AG09319 (cell line): ENCODE measurements at places on chromosomes 11 and 22.
A peak's percentile ranks its signal among the peaks of the same experiment; 100 is the strongest.

DNA sequence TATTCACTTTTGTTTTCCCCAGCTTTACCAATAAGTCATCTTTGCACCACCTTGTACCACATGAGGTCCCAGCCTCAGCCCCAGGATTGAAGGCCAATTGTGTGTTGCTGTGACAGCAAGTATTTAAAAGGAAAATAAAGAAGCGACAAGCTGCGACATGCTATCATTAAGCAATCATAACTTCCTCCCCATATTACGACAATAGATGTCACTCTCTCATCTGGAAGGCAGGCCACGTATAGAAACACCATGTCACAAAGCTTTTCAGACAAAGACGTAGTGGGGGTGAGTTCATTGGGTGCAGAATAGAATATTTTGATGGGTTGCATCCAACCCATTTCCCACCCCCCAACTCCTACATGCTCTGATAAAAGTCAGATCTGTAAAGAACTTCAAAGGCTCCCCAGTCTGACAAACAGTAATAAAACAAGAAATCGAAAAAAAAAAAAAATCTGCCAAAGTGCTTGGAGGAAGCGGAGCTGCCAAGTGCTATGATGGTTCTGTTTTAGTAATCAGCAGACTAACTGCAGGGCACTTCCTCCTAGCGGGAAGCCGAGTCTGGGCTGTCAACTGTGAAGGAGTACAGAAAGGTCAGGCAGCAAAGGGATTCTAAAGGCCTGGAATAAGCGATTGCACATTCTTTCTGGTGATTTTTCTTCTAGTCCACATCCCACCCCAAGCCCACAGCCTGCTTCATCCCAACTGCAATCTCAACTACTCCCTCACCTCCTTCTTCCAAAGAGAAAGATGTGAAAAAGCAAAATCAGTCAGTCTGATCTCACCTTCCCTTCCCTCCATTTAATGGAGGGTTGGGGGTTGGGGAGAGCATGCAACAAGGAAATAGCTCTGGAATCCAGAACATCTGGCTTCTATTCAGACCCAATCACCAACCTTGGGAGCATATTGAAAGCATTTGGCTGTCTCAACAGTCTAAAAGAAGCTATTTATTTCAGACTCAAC lies 131.4 kb upstream of the UBASH3B start:
- DNase-seq = peak; percentile 70

DNA sequence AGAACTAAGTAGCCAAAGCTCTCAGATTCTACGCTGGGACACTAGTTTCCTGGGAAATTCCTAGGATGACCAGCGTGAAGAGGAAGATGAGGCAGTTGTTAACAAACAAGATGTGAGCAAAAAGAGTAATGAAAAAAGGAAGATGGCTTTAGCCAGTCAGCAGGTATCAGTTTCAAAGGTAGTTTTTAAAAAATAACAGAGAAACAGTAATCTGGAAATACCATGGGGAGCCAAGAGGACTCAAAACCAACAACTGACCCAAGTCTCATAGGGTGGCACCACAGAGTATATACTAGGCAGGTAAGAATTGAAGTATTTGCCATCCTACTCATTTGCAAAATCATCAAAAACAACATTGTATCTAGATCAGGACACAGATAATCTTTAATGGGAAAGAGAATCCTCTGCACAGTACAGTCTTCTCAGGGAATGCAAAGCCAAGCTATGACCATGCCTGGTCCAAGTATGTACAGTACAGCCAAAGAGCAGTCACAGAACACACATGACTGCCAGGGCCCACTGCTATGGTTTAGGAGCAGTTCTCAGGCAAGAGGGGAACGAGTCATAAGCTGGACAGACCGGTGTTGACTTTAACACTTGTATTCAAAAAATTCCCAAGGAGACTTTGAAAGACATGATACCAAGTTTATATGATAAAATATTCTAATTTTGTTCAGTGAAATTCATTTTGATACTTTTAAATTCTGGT lies 20.6 kb downstream of the MSANTD4 start:
- DNase-seq = no peak

DNA sequence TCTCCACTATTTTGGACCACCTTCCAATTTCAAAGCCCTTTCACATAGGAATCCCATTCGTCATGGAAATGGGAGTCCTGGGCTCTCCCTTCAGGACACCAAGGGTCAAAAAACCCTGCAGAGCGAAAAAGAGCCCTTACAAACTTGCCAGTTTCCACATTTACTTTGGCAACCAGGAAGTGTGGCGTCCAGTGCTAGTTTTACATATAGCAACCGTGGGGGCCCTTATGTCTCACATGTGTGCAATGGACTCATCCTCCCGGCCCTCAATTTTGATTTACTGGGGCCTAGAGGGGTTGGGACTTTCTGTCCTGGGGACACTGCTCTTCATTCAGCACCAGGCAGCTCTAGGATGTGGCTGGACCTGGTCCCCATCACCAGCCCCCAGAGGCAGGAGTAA lies 33.7 kb downstream of the DAGLA start:
- DNase-seq = no peak

- no peak for DNase-seq
These were observed 69.3 kb downstream of the KCNC1 start for GRCh38 chr11:17803754-17804334.

DNA sequence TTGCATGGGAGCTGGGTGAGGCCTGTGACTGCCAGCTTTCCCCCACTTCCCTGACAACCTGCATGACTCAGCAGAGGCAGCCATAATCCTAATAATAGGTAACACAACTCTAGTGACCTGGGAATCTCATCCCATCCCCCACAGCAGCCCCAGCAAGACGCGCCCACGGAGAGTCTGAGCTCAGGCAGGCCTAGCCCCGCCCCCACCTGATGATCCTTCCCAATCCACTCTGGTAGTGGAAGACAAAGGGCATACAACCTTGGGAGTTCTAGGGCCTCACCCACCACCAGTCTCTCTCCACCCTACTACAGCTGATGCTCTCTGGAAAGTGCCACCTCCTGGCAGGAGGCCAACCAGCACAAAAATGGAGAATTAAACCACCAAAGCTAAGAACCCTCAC lies 60.3 kb downstream of the CWF19L2 start:
- no peak for DNase-seq

DNA sequence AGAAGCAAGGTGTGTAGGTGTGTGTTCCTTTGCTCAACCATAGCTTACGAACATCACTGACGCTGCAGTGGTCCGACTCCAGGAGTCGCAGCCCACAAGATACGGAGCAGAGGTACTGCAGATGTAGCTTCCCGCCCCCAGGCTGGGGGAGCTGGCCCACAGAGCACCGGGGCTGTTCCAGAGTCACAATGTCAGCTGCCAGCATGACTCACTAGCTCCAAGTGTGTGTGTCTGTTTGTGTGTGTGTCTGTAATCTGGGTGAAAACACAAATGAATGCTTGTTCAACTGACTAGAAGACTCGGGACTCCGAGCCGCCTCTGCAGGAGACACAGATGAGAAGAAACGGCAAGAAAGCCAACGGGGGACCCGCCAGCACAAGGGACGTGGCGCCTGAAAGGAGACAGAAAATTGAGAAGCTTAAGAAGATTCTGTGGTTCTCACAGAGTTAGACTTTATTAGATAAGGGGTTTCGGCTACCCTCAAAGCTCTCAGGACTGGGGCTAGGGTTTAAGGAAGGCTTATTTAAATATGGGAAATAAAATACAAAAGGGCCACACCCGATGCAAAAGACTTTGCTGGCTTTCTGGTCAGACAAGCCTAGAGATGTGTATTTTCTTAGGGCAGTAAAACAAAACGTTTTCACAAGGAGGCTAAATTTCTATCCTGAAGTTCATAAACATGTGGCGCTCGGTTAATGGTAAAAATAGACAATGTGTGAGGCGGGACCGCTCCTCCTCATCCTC lies 10.7 kb downstream of the VSIG10L2 start:
- DNase-seq = no peak

DNA sequence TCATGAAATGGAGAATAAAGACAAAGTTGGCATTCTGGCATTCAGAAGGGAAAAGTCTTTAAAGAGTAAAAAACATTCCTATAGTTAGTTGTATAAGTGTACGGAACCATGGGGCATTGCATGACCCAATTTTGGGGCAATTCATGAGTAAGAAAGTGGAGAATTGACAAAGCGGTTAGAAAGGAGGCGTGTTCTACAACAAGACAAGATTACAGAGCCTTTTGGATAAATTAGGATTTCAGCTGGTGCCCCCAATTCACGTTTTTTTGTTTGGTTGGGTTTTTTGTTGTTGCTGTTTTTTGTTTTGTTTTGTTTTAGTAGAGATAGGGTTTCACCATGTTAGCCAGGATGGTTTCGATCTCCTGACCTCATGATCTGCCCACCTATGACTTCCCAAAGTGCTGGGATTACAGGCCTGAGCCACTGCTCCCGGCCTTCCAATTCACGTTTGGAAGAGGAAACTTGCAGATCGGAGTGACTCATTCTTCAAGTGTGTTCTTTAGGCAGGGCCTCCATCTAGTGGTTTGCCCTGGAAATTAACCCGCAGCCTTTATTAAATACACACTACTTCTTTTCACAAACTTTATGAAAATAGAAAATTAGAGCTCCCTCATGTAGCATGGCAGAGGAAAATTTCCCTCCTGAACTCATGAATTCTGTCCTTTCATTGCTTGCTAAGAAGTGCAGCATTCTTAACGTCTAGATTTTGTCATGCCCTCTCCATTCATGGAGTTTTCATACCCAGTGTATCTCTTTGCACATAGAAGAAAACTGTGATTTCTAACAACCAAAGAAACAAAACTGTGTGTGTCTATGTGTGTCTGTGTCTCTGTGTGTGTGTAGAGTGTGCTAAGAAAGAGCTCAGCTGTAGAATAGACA lies 118.1 kb downstream of the BBOX1 start:
- DNase-seq = peak; percentile 58

GRCh38 chr22:36369004-36369921 lies 18.5 kb downstream of the MYH9 start:
- no peak for DNase-seq

- DNase-seq = no peak
These were observed 189.0 kb upstream of the ANO3 start for GRCh38 chr11:26142891-26143290.

GRCh38 chr11:128415539-128415938 lies 171.8 kb downstream of the ETS1 start:
- DNase-seq = no peak

GRCh38 chr22:23518376-23519187 lies 61.5 kb downstream of the IGLL1 start:
- DNase-seq = no peak

DNA sequence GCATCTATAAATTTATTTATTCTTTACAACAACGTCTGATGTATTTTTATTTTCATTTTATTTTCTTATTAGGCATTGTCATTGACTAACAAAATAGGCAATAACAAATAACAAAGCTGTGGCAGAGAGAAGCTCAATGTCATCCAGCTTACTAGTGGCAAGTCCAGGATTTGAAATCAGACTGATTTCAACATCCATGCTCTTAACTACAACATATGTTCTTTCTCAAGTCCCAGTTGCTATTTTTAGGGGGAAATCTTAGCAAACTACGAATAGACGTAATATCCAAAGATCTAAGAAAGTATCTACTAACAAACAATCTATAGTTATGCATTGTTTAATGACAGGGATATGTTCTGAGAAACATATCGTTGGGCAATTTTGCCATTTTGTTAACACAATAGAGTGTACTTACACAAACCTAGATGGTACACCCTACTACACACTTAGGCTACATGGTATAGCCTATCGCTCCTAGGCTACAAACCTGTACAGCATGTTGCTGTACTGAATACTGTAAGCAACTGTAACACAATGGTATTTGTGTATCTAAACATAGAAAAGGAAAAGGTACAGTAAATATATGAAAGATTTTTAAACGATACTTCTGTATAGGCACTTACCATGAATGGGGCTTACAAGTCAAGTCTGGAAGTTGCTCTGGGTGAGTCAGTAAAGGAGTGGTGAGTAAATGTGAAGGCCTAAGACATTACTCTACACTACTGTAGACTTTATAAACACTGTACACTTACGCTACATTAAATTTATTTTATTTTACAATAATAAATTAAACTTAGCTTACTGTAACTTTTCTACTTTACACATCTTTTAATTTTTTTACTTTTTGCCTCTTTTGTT lies 151.3 kb downstream of the DLG2 start:
- DNase-seq = no peak

- DNase-seq = no peak
These were observed 137.5 kb downstream of the LDLRAD3 start for GRCh38 chr11:36081274-36081945.

- no peak for DNase-seq
These were observed 65.8 kb downstream of the PACSIN2 start for GRCh38 chr22:42949159-42949558.

- DNase-seq = no peak
These were observed 74.9 kb downstream of the RPL27A start for GRCh38 chr11:8757533-8757932.

DNA sequence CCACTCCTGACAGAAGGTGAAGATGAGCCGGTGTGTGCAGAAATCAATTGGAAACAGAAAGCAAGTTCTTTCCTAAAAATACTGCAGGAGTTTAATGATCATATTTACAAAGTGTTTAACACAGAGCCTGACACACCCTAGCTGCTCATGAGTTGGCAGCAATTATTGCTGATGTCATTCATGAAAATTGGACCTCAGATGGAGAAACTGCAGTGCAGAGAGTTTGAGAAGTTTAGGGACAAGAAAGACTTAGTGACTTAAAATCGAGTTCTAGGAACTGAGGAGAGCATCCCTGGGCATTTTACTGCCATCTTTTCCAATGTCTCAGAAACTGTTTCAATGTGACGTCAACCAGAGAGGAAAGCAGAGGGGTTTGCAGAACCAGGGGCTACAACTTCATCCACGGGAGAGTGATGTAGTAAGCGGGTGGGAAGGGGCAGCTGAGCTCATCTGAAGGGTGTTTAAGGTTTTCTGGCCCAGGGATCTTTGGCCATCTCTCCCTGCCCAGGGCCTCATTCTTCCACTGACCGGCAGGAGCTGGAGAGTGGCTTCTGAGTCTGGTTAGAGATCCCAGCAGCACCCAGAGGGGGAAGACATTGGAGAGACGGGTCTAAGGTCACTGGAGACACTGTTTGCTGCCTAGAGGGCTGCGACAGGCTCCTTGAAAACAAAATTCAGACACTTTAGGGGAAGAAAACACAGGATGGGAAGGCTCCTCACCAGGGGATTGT lies 21.1 kb upstream of the IGLL5 start:
- DNase-seq = no peak

DNA sequence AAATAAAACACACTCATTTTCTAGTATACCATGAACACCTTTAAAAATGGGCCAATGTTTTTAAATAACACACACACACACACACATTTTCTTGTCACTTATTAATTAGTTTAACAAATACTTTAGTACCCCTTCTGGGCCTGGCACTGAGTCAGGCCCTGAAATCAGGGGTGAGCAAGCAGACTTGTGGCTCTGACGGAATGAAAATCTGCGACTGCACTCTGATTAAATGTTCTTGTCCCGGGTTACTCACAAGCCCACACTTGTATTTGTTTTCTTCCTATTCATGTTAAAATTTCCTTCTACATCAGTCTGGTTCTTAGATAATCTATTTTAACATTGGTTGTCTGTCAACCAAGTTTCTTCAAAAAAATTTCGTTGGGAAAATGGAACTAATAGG lies 43.0 kb upstream of the PDGFD start:
- no peak for DNase-seq
